Activated CD4-positive, CD25-positive, alpha-beta regulatory T cell treated with anti-CD3 and anti-CD28 coated beads, Interleukin-2, amount 50 U/mL, for 72 hours (primary cell): ENCODE measurements at places on chromosomes 5 and 9.

DNA sequence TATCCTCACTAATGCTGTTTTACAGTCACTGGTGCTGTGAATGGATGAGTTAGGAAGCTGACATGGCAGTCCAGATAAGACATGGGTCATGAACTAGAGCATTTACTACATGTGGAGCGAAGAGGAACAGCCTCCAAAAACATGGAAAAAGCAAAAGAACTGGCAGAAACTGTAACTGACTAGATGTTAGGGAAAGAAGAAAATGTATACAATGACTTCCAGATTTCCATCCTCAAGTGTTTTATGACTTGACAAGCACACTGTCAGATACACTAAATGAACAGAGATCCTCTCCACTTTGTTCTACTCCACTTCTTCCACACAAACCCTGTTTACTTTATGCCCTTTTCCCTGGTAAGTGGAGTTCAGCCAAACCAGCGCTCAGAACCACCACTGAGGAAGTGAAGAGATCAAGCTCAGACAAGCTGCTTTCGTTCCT, 11.5 kb downstream of the HMGCS1 start:
- no peak for DNase-seq

DNA sequence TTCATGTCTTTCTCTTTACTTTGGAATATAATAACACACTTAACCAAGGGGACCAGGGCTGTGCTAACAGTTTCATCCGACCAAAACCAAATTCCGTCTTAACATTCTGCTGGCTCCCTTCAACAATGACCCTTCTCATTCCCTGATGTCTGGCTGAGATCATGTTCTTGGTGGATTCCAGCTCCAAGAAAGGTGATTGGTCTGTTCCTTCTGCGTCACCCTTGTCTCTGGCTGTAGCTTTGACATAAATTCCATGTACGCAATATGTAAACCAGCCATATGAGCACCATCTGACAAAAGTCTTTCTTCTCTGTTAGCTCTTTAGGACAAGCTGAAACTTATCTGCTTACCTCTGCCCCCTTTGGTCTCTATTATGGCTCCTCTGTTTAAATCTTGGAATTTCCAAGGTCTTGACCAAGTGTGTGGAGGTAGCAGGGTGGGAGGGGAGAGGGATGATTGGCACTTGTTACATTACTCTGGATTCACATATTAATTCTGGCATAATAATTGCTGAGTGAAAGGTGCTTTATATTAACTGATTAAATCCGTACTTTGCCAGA, 45.7 kb upstream of the HSD17B4 start:
- DNase-seq, result no peak

- DNase-seq, result no peak
Measured at GRCh38 chr9:81614335-81614734, 75.0 kb downstream of the TLE1 start.

- no peak for DNase-seq
Measured at GRCh38 chr5:167898361-167899042, 392.9 kb upstream of the WWC1 start.

DNA sequence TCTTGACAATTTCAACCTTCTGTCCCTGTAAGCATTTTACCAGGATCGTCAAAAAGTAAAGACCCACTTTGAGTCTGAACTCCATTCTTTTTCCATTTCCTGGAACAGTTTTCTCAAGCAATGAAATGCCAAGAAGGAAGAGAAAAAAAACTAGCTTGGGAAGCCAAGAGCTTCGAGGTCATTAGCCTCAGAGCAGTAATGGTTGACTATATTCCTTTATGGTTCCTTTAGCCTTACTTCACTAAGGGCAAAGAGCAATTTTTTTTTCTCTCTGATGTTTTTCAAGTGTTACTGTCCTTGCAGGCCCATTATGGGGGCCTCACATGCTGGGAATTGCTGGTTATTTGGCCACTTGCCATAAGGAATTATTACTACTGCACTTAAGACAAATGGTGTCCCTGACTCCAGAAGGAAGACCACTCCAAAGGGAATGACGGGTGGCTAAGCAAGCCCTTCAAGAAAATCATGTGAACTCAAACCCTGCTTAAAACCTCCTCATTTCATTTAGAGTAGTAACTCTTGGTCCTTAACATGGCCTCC, 37.1 kb downstream of the BNC2 start:
- DNase-seq, result no peak

GRCh38 chr5:915946-916345, 23.3 kb downstream of the TRIP13 start:
- DNase-seq, result no peak

GRCh38 chr9:28820741-28821140, 1247.5 kb upstream of the C9orf72 start:
- no peak for DNase-seq

GRCh38 chr5:6712142-6712576, 1.1 kb upstream of the TENT4A start:
- peak; percentile 64 for DNase-seq

DNA sequence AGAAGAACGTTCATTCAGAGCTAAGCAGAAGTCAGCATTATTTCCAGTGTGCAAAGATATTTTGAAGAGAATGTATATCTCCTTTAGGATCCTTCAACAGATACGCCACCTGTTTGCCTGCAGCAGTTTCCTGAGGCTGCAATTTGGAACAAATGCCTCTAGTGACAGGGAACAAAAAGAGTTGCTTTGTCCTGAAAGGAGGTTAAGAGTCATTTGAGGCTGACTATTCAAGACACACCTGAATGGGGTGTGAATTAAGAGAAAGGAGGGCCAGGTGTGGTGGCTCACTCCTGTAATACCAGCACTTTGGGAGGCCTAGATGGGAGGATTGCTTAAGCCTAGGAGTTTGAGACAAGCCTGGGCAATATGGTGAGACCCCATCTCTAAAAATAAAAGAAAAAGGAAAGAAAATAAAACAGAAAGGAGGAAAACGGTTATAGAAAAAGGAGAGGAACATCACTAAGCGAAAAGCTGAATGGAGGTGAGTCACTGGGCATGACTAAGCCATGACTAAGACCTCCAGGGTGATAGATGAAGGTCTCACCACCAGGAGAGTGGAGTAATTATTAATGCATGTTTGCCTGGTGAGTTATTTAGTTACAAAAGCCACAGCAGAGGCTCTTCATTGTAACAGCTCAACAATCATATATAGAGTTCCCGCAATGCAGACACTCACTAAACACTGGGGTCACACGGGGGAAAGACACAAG, 255.2 kb upstream of the TNC start:
- no peak for DNase-seq

- no peak for DNase-seq
Measured at GRCh38 chr5:69492923-69493395, 369 bp downstream of the OCLN start.

- no peak for DNase-seq
Measured at GRCh38 chr5:162384225-162384624, 316.7 kb downstream of the GABRG2 start.

DNA sequence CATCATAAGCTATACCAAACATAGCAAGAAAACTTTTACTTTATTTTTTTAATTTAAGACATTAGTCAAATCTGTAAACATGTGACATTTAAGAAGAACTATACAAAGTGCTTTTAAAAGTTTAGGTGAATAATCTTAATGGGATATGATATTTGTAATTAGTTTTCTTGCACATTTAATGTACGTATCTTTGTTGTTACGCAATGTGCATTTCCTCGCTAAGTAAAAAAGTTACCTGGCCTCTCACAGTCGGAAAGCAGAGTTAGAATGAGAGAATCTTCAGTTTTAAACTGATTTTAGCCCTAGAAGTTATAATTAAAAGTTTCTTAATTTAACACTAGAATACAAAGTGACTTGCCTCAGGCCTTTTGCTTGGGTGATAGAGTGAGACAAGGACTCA, 589.8 kb downstream of the DMRTA1 start:
- no peak for DNase-seq

DNA sequence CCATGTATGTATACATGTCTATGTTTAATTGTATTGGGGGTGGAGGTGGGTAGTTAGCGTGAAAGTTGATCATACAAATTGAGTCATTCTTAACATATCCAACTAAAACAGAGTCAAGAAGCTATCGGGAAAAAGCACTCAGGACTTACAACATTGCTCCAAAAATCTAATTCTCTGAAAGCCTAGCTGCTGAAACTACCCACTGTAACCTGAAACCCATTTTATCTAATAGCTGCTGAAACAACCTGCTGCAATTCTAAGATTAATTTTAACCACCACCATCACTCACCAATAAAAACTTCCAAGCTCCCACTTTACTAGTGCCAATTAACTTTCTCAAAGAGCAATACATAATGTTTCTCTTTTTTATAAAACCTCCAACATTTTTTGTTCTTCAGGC, 32.2 kb downstream of the KCNV2 start:
- DNase-seq, result no peak

- DNase-seq, result peak; percentile 35
Measured at GRCh38 chr5:129664336-129664937, 83.5 kb upstream of the MINAR2 start.
